IPS-NIHi11 (cell line): ENCODE measurements at places on chromosomes 4 and X.

GRCh38 chr4:18691431-18692200, 670.1 kb upstream of the LCORL start:
- DNase-seq: peak; percentile 48

DNA sequence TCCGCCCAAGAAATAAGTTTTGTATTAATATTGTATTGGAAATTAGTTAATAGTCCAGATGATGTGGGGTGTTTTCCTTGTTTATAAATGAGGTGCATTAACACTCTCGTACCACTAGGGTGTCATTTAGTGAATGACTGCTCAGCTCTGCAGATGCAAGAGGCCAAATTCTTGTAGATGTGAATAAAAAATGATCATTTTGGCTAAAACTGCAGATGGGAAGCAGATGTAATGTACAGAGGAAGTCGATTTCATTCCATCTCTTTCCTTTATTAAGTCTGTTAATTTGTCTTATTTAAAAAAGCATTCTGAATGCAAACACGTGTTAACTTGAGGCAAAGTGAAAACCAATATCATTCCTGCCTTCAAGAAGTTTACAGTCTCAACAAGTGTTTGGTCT, 108.1 kb downstream of the DHX15 start:
- DNase-seq: peak; percentile 41

GRCh38 chr4:109610489-109610888, 50.4 kb downstream of the MCUB start:
- DNase-seq: no peak

- DNase-seq: no peak
Observed at GRCh38 chr4:26887143-26887542, 26.5 kb downstream of the STIM2 start.

DNA sequence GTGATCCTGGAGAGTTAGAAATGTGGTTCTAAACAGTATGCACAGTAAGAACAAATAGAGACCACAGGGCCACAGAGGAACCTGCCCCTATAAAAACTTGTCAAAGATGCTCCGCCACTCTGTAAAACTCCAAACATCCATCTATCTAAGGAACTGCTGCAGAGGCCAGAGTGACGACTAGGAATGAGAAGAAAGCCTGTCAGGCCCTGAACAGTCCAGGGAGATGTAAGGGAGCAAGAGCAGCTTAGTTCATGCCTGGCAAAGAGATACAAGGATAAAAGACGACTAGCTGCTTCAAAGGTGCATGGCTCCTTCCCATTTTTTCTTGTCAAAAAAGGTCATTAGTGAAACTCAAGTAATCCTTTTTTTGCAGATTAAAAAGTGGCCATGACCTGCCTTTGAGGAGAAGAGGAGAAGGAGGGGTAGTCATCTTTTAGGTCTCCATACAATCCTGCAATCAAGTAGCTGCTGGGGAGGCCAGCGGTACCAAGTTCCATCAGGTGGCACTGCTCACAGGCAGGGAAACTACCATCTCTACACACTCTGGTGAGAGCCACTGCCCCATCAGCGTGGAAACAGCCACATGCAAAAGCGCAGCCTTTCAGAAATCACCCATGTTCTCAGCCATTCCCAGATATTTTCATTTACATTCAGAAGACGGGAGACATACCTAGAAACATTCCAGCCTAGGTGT, 162.1 kb downstream of the TSPAN5 start:
- no peak for DNase-seq

GRCh38 chrX:53312946-53313727, 31.8 kb upstream of the IQSEC2 start:
- DNase-seq: peak; percentile 59

DNA sequence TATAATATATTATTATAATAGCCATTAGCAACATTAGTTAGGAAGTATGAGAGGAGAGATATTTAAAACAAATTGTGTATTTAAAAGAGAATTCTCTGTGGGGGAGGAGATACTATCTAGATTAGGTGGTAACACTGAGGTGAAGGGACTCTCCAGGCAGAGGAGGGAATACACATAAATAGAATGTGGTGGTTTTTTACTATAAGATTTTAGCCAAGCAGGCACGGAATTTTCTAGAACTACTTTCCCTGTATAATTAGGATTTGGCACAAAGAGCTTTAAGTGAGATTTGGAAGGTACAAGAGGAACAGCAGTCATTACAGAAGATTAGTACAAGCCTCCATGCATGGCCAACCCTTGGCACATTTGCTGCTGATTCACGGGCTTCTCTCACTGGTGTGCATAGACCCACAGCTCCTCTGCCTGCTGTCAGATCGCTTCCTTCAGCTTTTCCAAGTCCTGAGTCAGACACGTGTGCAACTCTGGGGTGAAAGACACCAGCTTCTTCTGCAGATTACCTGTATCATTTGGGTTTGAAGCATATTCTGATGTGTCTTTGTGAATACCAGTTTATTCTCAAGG, 685.5 kb downstream of the KCTD8 start:
- DNase-seq: peak; percentile 23

- DNase-seq: no peak
Observed at GRCh38 chr4:52069571-52069970, 18.5 kb downstream of the SPATA18 start.

DNA sequence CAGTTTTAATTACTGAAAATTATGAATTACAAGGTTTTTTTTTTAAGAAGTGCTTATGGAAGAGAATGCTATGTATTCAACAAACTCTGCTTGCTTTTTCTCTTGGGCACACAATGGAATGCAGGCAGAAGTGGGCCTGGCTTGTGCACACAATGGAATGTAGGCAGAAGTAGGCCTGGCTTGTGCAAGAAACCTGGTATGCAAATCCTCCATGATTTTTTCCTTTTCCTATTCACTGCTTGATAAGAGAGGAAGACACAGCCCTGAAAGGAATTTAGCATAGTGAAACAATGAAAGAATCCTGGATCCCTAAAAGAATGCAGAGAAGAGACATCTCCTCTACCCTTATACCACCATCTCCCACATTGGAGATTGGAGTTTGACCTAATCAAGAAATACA, 138.4 kb downstream of the COL25A1 start:
- peak; percentile 36 for DNase-seq
